ENCODE measurements at places on chromosomes 3 and 15.
A peak's percentile ranks its signal among the peaks of the same experiment; 100 is the strongest.

GRCh38 chr3:14976317-14976716 is 28.9 kb downstream of the NR2C2 start:
- no peak for DNase-seq

DNA sequence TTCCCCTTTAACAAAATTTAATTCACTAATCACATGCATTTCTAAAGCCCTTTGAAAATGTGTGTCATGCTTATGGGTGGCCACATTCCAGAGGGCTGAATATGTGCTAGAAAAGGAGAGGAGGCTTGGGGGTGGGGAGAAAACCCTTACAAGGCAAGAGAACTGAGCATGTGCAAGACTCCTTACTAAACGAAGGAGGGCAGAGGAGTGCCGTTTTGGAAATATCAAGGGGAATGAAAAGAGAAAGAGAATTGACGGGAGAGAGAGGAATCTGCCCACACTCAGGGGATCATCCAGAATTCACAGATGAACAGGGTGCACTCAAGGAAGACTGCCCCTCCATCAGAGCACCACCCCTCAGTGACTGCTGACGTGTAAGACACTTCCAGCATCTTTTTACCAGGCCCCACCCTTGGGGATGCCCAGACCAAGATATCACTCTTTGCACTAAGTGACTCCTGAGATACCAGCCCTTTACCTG is 37.9 kb upstream of the TSC22D2 start:
- no peak for DNase-seq

GRCh38 chr3:143207338-143207961 is 87.9 kb downstream of the CHST2 start:
- peak; percentile 22 for DNase-seq

- no peak for DNase-seq
Observed at GRCh38 chr3:137514853-137515252, 249.3 kb upstream of the SOX14 start.

DNA sequence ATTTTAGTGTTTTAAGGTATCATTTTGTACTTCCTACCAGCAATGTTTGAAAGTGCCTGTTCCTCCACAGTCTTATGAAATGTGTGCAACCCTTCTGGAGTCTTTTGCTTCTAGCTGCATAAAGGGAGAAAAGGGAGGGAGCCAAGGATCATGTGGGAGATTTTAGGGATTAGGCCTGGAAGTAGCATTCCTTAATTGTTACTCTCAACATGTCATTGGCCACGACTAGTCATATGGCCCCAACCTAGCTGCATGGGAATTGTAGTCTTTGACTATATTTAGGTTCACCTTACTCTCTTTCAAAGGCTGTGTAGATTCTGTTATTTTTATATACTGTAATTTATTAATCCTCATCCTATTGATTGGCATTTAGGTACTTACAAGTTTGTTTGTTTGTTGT is 14.9 kb downstream of the CRTAP start:
- no peak for DNase-seq

DNA sequence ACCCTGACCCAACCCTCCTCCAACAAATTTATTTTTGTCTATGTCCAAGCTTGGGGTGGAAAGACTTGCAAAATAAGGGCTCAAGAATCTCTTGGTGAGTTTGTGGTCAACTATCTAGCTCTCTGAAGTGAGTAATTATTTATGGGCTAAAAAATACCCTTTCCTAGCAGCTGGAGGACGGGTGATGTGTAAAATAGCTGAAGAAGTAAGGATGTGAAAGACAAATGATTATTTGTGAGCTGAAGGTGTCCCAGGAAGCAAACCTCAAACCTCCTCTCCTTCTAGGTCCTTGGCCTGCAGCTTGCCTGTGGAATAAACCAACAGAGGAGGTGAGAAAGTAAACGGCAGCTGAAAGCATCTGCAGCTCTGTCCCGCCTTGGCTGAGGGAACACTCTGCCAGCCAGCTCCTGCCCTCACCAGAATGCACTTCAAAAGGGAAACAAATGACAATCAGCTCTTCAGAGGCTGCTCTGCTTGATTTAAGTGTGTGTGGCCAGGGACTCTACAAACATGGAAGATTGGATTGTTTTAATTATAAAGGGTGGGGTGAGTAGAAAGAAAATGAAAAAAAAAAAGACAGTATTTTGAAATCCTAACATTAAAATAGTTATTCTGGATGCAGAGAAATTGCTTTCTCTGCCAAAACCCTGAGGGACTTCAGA is 60.3 kb downstream of the TM4SF4 start:
- no peak for DNase-seq

DNA sequence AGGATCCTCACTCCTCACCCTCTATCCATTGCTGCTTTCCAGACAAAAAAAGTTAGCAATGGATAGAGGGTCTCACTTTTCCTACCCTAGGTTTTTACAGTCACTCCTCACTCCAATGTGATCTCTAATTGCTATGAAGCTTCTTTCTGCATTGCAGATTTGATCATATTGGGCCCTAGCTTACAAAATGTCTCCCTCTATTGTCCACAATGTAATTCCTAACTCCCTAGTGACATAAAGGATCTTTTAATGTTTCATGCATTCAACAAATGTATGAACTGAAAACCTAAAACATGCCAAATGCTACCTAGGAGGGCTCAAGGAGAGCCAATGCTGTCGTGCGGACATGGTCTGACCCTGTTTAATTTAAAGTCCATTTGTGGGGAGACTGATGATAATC is 234.8 kb downstream of the CADM2 start:
- no peak for DNase-seq

- DNase-seq, result no peak
Observed at GRCh38 chr15:40045572-40046217, 6.7 kb upstream of the SRP14 start.

GRCh38 chr3:156720826-156721225 is 46.4 kb downstream of the TIPARP start:
- DNase-seq, result no peak

DNA sequence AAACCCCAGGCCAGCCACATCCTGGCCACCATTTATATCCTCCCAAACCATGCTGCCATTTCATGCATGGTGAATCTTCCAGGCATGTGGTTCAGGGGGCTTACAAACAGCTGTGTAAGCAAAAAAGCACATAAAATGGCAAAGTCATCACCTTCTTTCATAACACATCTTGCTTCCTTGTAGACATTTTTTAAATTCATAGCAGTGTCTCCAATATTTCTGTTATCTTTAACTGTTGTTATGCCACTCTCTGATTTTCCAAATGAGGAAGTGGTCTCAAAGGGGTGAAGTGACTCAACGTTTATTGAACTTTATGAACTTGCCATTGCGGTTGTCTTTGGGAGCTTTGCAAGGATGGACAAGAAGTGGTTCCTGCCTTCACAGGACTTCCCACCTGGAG is 264.4 kb downstream of the MEX3B start:
- DNase-seq, result no peak

DNA sequence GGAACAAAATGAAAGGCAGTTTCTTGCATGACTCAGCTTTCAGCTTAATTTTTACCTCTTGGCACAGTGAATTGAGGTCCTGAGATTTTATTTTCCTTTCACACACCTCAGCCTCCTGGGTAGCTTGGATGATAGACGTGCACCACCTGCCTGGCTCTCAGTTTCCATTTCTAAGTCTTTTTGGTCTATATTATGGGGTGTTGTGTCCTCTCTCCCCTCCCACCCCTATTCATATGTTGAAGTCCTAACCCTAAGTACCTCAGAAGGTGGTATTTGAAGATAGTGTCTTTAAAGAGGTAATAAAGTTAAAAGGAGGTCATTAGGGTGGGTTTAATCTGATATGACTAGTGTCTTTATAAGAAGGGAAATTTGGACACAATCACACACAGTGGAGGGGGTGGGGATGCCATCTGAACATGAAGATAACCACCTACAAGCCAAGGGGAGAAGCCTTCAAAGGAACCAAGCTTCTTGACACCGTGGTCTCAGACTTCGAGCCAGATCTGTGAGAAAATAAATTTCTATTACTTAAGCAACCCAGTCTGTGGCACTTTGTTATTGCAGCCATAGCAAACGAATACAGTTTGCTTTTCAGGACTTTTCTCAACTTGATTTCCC is 85.2 kb downstream of the STRIT1 start:
- no peak for DNase-seq

DNA sequence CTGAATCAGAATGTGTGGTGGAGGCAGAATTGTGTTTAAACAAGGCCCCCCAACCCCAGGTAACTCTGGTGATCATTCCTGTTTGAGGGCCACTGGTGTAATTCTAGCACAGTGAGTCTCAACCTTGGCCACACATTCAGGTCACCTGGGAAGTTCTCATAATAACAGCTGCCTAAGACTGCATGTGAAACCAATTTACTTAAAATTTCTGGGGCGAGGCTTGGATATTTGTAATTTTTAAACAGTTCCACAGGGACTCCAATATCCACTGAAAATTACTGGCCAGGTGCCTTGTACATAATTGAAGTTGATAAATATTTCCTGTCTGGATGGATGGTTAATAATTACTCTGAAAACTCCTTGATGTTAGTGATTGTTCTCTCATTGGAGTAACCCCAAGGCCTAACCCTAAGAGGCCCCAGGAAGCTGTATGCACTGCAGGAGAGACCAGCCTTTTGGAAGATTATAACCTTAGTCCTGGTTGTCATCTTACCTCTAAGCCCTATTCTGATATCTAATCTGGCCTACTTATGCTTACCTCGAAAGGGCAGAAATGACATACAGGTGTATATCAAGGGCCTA is 25.7 kb upstream of the EPHB1 start:
- no peak for DNase-seq

DNA sequence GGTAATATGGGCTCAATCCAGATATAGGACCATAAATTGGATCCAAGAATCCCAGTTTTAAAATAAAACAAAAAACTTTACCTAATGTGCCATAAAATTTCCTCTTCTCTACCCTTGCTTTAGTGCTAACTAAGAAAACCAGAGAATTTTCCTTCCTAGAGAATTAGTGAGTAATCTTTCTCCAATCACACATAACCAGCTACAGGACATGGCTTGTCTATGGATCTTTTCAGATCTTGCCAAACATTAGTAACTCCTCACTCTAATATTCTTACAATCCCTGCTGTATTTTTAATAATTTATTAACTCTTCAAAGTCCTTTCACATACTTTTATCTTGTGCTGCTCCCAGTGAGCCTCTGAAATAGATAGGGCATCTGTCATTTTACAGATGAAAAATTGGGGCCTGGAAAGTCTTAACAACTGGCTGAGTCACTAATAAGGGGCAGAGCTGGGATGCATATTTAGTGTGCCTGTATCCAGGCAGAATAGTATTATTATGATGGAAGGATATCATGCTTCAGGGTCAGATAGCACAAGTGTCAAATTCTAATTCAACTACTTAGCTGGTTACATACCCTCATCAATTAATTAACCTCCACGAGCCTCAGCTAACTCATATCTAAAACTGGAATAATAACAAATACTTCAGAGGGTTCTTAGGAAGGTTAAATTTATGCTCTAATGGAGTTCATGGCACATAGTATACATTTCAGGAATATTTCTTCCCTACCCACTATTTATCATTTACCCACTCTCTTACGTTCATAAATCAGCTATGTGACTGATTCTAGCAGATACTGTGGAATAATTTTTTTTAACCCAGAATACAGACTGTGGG is 5.6 kb downstream of the ZBED2 start:
- DNase-seq, result no peak

DNA sequence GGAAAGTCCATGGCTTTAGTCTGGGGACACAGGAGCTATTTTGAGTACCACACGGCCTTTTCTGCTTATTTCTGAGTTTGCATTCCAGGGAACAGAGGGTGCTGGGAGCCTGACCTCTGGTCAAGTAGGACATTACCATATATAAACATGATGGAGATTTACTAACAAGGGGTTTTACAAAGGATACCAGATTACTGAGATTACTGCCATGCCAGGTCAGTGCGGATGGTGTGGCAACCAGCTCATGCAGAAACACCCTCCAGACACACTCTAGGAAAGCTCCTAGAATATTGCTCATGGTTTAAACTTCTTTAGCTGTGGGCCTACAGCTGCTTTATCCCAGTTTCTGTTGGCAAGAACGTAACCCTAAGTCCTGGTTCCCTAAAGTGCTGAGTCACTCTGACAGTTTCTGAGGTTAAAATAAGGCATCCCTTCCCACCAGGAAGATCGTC is 54.3 kb upstream of the AGTR1 start:
- peak; percentile 3 for DNase-seq

GRCh38 chr3:25540273-25540672 is 112.2 kb downstream of the RARB start:
- DNase-seq, result no peak

Measured in suppressor macrophage (primary cell).